ENCODE measurements at places on chromosomes 5 and 9.

- DNase-seq = no peak
Measured at GRCh38 chr5:68086857-68087256, 128.7 kb upstream of the PIK3R1 start.

DNA sequence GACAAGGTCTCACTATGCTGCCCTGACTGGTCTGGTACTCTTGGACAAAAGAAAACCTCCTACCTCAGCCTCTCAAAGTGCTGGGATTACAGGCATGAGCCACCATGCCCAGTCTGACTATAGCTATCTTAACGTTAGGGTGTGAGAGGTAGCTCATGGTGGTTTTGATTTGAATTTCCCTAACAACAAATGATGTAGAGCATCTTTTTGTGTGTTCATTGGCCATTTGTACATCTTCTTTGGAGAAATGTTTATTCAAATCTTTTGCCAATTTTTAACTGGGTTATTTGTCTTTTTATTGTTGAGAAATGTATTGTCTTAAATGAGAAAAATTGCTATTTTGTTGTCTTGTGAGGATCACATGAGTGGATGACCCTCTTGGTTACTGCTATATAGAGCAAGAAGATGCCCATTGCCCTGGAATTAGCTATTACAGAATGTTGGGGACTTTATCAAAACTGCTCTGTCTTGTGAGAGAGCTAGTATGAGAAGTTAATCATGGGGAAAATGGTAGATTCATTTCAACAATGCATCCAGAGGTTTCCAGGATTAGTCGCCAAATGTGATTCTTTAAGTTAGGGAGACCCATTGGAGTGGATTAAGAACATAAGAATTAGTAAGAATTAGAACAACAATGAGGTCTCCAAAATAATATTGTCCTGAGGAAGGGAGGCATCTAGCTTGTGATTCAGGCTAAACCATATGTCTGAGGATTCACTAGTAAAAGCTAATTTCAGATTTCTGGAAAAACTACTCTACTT is 124.3 kb upstream of the MOCS2 start:
- no peak for DNase-seq

GRCh38 chr5:135253601-135254178 is 145.3 kb downstream of the MACROH2A1 start:
- no peak for DNase-seq

DNA sequence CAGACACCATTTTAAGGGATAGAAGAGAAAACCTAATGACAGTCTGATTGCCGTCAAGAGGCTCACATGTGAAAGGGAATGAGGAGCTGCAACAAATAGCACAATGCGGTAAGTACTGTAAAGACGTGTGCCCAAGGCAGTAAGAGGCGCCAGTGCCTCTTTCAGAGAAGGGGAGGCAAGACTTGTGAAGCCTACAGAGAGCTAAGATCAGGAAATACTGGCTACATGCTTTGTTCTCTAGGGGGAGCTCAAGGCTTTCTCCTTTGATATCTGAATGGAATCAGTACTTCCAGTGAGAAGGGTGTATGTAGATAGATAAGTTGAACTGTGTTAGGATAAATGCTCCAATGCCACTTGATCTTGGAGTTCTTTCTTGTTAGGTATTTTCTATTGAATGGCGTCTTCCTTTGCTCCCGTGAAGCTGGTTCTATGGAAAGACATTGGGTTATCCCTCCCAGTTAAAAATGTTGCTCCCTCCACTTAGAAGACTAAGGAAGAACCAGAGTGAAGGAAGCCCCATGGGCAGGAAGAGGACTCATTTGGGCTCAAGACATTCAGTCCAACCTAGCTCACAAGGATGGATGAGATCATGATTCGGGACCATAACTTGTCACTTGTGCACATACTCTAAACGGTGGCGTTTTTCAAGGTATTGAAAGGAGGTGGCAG is 23.5 kb upstream of the ALDOB start:
- peak; percentile 83 for DNase-seq

DNA sequence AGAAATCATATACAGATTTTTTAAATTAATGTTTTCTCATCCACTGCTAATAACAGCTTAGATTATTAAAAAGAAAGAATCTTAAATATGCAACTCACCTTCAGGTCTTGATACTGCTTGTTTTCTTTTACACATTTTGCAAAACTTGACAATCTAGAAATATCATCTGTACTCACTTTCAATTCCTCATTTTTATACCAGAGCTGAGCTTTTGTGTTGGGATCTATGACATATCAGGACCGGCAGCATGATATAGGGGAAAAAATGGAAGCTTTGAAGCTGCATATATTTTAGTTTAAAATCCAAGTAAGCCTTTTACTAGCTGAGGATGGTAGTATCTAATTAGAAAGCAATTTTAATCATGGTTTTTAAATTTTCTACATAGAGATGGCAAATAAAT is 75.7 kb upstream of the SMARCA2 start:
- no peak for DNase-seq

- no peak for DNase-seq
Measured at GRCh38 chr5:119276978-119277377, 78.8 kb upstream of the TNFAIP8 start.
